ENCODE measurements at places on chromosomes 13 and 19.

- DNase-seq = peak; percentile 9
These were observed at the start of gene SIAH3 for GRCh38 chr13:45851171-45851921. Gene SIAH3, minus strand, starts transcription at chr13:45851753. Its CDS starts 124 bp downstream, at chr13:45851629.

DNA sequence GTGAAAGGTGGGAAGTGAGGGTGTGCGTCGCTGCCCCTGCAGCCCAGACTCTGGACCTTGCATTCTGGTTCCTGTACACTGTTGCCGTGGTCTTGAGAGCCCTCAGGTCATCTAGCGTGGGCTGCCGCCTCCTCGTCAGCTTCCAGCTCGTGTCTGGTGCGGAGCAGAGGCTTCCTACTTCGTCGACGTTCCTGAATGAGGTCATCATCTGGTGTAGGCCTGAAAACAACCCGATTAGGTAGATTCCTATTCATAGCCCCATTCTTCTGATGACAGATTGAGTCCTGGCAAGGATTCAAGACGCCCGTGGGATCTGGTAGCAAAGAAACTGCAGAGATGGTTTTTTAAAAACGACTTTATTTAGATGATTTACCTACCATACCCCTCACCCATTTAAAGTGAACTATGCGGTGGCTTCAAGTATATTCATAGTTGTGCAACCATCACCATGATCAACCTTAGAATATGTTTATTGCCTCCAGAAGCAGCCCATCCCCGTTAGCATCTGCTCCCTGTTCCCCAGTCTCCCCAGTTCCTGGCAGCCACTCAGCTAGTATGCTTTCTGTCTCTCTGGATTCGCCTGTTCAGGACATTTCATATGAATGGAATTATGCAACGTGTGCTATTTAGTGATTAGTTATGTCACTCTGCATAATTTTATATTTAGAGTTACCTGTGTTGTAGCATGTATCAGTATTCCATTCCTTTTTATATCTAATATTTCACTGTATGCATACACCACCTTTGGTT lies 13.8 kb downstream of the NAXD start:
- DNase-seq = no peak

GRCh38 chr13:50222569-50223332 lies 207.5 kb downstream of the KCNRG start:
- peak; percentile 51 for DNase-seq

- DNase-seq = no peak
These were observed 1514.7 kb upstream of the SLC10A2 start for GRCh38 chr13:104580931-104581330.

GRCh38 chr13:34913040-34913439 lies 29.0 kb upstream of the NBEA start:
- no peak for DNase-seq

DNA sequence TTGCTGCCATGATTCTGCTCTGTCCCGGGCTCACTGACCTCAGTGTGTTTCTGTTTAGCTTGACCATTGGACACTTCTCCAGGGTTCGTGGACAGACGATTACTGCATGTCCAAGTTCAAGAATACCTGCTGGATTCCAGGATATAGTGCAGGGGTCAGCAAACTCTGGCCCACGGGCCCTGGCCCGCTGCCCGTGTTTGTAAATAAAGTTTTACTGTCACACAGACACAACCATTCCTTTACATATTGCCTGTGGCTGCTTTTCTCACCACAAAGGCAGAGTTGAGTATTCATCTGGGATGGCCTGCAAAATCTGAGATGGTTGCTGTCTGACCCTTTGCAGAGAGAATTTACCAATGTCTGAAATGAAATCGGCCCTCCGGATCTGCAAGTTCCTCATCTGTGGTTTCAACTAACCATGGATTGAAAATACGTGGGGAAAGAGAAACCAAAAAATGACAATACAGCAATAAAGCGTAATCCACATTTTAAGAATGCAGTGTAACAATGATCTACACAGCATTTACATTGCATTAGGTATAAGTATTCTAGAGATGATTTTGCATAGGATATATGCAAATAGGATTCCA lies 25.9 kb upstream of the F2RL3 start:
- no peak for DNase-seq

GRCh38 chr19:57351867-57352266 lies 796 bp downstream of the ZNF304 start:
- DNase-seq = no peak

- DNase-seq = no peak
These were observed 43.8 kb downstream of the KLF12 start for GRCh38 chr13:74090397-74090796.

DNA sequence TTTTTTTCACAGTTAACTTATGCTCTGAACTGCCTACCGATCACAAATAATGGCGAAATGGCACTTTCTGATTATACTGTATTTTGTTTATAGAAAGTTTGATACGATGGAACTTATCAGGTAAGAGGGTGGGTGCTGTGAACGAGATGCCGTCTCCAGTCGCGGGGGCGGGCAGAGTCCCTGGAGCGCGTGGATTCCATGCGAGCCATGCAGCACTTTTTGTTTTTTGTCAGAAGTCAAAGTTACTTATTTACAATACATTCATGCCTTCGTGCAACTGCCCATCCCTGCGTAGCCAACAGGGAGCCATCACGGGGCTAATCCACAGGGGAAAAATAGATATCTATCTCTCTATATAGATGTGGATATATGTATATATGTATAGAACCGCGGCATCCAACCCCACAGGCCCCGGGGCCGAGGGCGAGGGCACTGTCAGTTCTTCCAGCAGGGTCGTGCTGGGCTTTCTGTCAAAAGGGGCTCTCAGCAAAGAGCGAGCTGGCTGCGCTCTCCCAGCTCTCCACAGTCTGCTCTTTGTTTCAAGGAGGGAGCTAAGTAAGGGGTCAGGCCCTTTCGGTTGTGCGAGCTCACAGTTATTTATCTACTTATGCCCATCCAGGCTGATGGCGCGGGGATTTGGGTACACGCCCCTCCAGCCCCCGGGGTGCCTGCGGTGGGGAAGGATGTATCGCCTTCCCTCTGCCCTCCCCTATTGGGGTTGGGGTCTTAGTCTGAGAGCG lies 3.4 kb downstream of the SLITRK1 start:
- DNase-seq = no peak

- no peak for DNase-seq
These were observed 191.2 kb downstream of the USP12 start for GRCh38 chr13:26980099-26981031.

DNA sequence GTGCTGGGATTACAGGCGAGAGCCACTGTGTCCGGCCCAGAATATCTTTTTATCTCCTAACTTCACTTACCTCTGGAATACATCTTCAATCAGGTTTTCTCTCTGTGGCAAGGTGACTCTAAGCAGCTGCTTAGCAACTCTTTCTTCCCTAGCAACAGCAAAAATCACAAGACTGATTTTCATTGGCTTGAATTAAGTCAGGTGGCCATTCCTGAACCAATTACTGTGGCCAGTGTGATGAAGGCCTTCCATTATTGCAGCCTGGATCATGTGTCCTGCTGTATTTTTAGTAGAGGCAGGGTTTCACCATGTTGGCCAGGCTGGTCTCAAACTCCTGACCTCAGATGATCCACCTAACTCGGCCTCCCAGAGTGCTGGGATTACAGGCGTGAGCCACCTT lies 9.0 kb upstream of the LTBP4 start:
- DNase-seq = no peak

DNA sequence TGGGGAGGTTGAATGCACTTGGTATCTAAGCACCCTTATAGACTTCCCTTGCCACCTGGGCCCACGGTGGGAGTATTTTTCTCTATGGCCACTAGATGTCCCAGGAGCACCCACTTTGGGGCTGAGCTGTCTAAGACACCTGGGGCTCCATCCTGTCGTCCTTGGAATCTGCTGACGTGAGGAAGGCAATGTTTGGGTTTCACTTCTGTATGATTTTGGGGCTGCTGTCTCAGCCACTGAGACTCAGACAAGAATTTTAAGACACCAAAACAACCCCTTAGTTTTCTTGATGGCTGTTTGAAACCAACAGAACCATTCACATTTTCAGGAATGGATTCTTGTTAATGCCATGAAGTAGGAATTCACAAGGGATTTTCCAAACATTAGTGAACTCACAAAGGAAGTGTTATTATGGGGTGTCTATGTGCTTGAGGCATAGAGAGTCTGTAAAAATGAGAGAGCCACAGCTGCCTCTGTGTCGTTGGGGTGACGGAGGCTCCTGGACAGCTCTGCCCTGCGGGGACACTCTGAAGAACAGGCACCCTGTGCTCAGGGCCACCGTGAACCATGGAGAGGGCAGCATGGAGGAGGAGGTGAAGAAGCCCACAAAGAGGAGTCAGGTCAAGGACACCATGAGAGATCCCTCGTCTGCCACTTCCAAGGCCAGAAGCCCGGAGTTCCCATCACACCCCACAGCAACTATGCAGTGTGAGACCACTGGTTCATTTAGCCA lies 106.8 kb upstream of the SPATA13 start:
- DNase-seq = peak; percentile 55

- no peak for DNase-seq
These were observed 138.1 kb downstream of the LACC1 start for GRCh38 chr13:44017756-44018309.

- no peak for DNase-seq
These were observed 120.7 kb upstream of the SPATA13 start for GRCh38 chr13:24039621-24040475.

GRCh38 chr19:2249010-2249866 lies at the start of gene AMH:
Gene AMH, plus strand, starts transcription at chr19:2249323. Its CDS starts 10 bp downstream, at chr19:2249333.
- DNase-seq = no peak

GRCh38 chr19:58059003-58059670 lies at the start of gene ZNF135:
Gene ZNF135, plus strand, starts transcription at chr19:58059282. Its CDS starts 721 bp downstream, at chr19:58060003.
- peak; percentile 76 for DNase-seq

DNA sequence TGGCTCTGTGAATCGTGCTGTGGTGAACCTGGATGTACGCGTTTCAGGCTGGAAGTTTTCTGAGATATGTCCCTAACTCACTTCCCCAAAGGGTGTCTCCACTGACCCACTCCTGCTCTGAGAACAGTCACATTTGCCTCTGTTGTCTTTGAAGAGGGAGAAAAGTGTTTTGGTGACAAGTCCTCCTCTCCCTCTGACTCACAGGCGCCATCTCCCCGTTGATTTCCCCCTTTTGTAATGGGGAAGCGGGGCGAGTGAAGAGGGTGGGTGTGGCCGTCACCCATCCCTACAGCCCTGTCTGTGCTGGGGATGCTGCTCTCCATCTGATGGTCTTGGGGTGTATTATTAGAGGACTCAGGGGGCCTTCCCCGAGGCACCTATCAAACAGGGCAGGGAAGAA lies 9.6 kb downstream of the APC2 start:
- DNase-seq = no peak

DNA sequence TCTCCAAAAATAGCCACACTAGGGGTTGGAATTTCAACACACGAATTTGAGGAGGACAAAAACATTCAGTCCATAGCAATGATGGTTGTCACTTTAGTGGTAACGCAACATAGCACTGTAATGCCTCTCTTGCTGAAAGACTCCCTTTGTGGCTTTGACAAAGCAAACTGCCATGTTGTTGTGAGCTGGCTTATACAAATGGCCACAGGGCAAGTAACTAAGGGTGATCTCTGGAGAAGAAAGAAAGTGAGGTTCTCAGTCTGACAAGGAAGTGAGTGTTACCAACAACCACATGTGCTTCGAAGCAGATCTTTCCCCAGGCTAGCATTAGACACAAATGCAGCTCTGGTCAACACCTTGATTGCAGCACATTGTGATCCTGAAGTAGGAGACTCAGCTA lies 79.1 kb upstream of the PCDH17 start:
- no peak for DNase-seq

DNA sequence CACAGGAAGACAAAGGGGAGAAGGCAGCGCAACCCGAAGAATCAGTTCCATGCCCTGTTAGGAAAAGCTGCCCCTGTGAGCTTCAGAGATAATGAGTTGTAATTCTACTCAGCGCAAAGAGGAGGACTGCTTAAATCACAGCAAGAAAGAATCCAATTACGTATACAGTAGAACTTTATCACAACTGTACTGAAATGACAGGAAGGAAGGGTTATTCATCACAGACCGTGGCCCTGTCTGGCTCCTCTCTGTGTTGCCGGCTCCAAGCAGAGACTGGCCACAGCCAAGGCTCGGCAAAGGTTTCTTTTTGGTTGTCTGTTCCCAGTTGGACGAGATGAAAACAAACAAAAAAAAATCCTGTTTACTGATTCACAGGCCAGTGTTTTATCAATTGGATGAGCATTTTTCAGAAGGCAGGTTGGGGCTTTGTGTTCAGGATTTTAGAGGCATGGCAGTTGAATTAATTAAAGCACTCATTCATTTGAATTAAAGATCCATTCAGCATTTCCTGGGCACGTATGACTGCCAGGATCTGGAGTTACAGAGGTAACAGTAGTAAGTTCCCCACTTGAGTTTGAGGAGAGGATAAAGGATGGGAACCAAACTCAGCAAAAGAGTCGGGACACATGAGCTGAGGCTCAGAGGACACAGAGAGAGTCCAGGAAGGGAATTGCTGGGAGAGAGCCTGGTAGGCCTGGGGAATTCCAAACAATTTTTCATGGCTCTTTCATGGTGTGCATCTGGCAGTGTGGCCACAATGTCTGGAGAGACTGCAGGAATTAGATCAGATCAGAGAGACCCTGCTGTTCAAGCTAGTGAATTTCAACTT lies 341.0 kb downstream of the DNAJC15 start:
- no peak for DNase-seq

GRCh38 chr19:22332924-22333323 lies 46.7 kb downstream of the ZNF729 start:
- DNase-seq = no peak

- DNase-seq = no peak
These were observed 47.1 kb upstream of the KLF5 start for GRCh38 chr13:73011751-73012150.

DNA sequence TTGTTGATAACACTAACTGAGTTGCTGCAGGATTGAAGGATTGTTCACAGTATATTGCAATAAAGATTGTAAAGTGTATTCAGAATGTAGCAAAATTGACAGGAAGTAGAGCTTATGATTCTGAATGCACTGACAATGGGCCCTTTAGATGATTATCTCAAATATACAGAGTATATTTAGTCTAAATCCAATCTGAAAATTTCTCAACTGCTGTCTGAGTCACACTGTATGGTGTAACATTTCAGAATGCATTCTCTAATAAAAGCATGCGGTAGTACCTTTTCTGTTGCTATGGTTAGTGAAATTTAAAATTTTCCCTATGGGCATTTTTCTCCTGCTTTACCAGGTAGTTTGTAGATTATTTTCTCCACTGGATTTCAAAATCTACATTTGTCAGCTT lies 365.2 kb downstream of the PCDH17 start:
- DNase-seq = no peak

- DNase-seq = no peak
These were observed 21.0 kb upstream of the DPP9 start for GRCh38 chr19:4744451-4745174.

- DNase-seq = no peak
These were observed 186.8 kb downstream of the NUFIP1 start for GRCh38 chr13:44802491-44802890.

DNA sequence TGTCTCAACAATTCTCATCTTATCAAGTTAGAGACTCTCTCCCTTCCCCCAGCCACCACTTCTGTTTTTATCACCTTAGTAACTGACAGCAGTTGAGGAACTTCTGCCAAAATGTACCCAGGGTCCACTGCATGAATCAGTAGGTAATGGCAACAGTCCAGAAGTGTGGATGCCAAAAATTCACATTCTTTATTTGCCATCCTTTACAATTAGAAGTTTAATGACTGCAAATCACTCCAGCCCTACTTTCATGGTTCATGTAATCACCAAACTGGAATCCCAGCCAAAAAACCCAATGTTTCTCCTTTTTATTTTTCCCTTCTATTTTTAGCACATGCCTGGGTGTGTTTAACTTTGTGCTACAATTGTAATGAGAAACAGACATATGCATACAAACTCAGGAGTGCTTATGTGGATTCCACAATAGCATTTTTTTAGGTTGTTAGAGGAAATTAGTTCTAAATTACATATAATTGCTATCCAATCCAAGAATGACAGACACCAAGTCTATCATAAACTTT lies 243.5 kb downstream of the RGCC start:
- no peak for DNase-seq

- DNase-seq = no peak
These were observed 121.6 kb upstream of the SPATA13 start for GRCh38 chr13:24038841-24039330.
